ENCODE measurements at places on chromosomes 6 and 20. TPM values are rescaled to one million over a fixed set of nuclear protein-coding genes. Genes with fewer than 3 reads are reported as not detected.

DNA sequence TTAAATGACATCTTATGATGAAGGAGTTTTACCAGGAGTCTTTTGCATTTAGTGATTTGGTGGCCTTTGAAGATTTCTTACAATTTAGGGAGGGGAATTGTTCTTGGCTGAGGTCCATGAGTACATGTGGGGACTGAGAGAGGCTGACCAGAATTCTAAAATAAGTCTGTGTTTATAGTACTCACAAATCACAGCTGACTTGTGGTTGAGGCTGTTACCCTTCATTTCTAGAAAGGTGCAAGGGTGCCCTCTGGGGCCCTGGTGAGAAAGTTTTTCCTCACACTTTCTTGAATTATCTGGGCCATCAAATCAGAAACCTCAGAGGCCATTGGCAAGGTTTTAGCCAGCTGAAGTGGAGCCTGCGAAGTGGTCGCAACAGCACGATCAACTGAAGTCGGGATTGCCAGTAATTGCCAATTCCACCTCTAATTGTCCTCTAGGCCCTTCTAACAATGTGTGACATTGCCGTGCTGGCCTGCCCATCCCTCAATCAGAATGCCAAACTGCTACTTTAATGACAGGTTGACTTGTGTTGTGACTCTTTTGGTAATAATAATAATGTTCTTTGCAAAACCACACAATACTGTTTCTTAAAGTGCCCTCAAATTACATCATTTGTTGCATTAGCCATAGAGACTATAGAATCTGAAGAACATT is 221.6 kb downstream of the OGFRL1 start:
- DNase-seq = peak; percentile 40

DNA sequence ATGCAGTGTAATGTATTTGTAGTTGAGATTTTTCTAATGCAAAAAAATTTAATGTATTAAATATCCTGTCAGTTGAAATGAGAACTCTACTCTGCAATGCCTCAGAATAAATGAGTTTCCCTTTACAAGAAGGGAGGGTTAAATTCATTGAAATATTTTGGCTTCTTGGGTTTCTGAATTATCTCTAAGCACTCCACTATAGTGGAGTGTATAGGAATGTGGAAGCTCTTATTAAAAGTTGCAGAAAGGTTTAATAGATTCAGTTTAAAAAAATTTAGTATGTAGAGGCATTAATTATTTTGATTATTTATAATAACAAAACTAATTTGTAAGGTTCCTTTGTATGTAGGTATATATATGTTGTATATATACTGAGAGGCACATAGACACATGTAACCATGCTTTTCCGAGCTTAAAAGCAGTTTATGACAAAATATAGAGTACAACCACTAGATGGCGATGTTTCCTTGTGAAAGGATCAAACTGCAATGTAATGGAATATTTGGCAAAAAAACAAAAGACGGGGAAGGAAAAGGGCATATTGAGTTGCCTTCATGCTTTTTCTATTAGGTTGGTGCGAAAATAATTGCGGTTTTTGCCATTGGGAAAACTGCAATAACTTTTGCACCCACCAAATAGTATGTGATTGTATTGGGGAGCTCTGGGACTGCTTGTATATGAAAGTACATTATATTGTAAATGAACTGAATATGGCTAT is 144.2 kb downstream of the MYO6 start:
- DNase-seq = no peak

DNA sequence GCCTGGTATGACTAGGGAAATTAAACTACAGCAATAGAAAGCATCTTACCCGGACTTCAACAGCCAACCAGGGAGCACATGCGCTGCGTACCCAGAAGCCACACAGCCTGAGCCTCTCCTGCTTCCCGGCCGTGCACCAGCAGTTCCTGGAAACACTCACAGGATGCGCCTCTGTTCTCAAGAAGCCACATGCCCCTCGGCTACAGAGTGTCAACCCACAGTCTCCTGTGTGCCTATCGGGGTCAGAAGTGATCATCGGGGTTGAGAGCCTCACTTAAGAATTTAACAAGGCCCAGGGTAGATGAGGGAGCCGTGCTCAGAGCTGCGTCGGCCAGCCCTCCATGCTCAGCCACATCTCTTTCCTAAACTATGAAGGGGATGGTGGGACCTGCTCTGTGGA is 147.2 kb upstream of the GGTLC1 start:
- no peak for DNase-seq

DNA sequence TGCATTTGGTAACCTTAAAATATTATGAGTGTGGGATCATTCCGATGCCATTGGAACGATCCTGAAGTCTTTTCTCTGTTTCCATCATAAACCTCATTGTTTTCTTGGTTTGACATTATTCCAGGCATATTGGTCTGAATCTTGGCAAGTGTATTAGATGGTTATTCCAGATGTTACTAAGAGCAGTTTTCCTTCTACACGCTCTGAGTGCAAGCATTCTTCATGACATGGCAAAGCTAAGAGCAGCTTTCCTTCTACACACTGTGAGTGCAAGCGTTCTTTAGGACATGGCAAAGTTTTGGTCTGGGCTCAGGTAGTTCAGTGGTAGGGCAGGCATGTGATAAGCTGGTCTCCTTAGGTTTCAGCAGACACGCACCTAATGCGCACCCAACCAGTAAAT is 53.0 kb downstream of the SMOC2 start:
- DNase-seq = no peak

Gene CTCFL
- total RNA-seq = not detected

GRCh38 chr6:14440940-14441781 is 323.6 kb downstream of the CD83 start:
- peak; percentile 41 for DNase-seq

DNA sequence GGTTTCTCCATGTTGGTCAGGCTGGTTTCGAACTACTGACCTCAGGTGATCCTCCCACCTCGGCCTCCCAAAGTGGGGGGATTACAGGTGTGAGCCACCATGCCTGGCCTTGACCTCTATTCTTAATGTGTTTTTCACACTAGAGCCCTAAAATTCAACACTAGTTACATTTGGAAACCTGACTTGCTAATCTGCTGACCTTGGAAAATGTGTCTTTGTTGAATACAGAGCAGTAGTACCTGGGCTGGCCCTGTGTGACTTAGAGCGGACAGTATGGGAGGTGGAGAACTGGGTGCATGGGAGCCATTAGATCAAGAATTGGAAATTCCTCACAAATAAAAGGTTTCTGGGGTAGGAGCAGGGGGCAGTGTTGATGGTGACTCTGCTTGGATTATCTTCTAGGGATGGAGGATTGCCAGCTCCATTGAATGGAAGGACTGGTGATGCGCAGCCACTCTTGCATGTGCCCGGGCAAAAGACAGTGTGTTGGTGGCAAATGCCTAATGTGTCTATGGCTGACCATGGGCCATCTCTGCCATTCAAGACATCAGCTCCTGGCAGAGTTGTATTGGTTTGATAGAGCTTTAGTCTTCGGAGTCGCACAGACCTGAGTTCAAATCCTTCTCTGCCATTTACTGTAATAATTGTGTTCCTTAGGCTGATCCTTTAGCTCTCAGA is 53.4 kb downstream of the RALY start:
- DNase-seq = no peak

Gene ARMC2
- 10.4 TPM for total RNA-seq

- DNase-seq = no peak
Measured at GRCh38 chr6:15631432-15631831, 31.4 kb downstream of the DTNBP1 start.

Gene DEFB132
- total RNA-seq = 0.59 TPM

Gene MUCL3
- not detected for total RNA-seq

Gene GSTA4
- total RNA-seq = 12.5 TPM

- no peak for DNase-seq
Measured at GRCh38 chr6:134321246-134321645, 3.3 kb upstream of the SGK1 start.

Gene PEX6
- total RNA-seq = 11.2 TPM

GRCh38 chr6:44005507-44005903 is 121.7 kb downstream of the MRPL14 start:
- peak; percentile 60 for DNase-seq

- DNase-seq = no peak
Measured at GRCh38 chr6:28947831-28948270, 24.1 kb upstream of the TRIM27 start.

Gene LIME1
- total RNA-seq = 1.2 TPM

DNA sequence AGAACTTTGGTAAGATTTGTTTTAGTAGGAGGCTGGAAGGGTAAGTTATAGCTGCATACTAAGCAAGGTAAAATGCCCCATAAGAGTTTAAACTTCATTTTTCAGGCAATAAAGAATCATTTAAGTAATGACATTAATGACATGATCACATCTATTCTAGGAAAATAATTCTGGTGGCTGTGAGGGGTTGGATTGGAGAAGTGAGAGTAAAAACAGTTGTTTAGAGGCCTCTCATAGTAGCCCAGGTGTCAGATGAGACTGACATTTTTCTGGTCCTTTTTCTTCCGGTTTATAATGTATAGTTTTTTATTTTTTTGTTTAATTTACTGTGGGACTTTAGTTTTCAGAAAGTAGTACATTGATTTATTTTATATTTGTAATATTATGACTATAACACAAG is 40.8 kb downstream of the ITCH start:
- no peak for DNase-seq

Gene ZBTB22
- total RNA-seq = 13.3 TPM

DNA sequence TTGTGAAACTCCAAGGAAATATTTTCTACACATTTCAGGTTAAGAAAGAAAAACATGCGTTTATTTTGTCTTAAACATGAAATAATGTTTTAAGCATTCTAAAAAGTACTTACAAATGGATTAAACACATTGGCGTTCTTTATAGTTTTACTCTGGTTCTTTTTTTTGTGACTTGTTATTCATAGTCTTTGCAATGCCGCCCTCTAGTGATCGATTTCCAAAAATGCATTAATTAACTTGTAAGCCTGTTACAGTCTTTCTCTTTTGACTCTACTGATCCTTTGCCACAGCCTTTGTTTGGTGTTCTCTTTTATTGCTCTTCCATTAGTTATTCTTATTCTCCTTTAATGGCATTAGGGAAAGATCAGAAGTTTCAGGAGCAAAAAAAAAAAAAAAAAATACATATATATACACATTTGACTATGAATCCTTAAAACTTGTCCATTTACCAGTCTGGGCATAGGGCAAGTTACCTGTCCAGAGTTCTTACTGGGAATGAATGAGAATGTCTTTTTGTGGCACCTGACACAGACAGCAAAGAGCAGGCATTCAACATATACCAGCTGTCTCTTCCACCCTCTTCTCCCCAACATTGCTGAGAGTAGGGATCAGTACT is 59.9 kb downstream of the MACROD2 start:
- DNase-seq = no peak

Gene TOX2
- total RNA-seq = 1.9 TPM

Gene IPCEF1
- total RNA-seq = 0.86 TPM

DNA sequence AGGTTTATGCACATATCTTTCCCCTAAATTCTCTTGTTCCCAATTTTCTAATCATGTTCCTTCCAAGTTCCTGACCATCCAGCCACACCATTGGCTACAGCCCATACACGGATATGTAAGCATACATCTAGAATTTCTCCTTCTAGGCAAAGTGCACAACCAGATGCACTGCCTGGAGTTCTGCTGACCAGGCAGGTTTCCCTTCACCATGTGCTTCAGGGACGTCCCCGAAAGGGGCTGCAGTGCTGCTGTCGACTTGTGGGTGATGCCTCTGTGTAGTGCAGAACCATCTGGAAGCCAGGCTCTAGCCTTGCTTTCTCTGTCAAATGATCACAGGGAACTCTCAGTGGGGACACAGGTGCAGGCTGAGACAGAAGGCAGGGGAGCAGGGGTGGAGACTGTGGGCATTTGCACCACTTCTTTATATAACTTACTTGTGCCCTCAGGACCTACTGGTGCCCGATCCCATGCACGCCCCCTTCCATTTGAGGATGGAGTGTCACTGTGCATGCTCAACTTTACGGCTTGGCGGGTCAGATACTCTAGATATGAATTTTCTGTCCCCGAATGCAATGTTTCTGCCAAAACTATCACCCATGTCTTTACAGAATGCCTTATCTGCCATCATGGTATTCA is 37.5 kb upstream of the SMOC2 start:
- DNase-seq = no peak

- no peak for DNase-seq
Measured at GRCh38 chr6:5766260-5766659, 240.5 kb downstream of the NRN1 start.

- DNase-seq = no peak
Measured at GRCh38 chr6:15461127-15461944, 201.5 kb downstream of the DTNBP1 start.

Gene MATN4
- not detected for total RNA-seq

DNA sequence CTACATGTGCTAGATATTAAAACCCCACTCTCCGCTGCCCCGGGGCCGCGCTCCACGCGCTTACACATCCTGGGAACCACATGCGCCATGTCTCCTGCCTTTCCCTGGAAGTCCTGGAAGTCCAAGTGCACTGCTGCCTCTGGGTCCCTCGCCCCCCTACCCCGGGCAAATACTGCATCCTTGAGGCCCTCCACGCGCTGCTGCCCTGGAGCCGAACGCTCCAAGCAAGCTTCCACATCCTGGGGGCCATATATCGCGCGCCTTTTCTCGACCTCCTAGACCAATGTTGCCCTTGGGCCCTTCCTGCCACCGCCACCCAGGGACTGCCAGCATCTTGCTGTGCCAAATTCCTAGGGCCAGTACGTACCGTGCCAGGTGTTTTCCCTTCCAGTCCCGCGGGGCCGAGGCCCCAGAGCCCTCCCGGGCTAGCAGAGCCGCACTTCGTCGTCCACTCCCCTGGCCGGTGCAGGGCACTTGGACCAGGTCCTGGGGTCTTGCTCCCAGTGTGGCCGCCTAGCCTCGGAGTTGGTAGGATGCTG is 779 bp upstream of the KCNG1 start:
- DNase-seq = no peak

DNA sequence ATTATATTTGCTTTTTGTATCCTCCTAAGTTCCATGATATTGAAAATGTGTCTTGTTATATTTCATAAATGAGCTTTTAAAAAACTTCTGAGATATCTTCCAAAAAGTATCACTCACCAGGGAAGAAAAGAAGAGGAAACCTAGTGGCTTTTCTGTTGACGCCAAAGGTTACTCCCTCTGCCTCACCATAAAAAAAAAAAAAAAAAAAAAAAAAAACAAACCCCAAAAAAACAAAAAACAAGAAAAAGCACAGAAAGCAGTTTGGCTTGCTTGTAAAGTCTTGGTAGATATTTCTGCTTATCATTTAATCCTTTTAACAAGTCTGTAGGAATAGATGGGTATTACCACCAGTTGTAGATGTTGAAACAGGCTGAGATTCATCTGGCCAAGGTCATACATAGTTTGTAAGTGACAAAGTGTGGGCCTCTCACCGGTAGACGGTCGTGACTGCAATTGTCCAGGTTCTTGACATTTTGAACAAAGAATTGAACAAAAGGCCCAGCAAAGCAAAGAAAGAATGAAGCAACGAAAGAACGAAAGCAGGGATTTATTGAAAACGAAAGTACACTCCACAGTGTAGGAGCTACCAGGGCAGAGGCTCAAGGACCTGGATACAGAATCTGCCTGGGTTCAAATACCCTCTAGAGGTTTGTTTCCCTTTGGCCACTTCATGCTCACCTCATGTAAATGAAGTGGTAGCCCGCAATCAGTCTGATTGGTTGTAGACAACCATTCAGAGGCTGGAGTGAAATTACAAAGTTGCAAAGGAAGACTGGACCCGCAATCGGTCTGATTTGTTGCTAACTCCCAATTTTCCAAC is 11.6 kb upstream of the ELOVL5 start:
- no peak for DNase-seq

- DNase-seq = no peak
Measured at GRCh38 chr6:151317103-151317994, 74.0 kb downstream of the ZBTB2 start.

- no peak for DNase-seq
Measured at GRCh38 chr6:13813026-13813425, 1.3 kb downstream of the MCUR1 start.

All from heart left ventricle (tissue), 16 donors.